ENCODE measurements at places on chromosomes 1 and 21.

- no peak for DNase-seq
These were observed 119.5 kb downstream of the NTMT2 start for GRCh38 chr1:170265234-170265633.

DNA sequence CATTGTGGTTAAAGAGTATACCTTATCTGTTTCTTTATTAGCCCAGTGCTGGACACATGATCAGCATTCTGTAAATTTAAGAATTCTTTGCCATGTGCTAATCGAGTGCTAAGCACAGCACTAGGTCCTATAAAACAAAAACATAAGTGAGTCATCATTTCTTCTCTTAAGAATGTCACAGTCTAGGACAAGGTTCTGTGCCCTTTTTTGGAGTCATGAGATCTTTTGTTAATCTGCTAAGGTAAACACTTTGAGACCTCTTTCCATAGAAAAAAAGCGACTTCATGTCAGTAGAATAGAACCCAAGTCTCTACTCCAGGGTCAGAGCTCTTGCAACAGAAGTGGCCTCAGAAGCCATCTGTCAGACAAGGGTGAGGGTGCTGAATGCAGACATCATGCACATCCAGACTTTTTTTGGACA is 70.0 kb upstream of the NFIA start:
- DNase-seq = no peak

DNA sequence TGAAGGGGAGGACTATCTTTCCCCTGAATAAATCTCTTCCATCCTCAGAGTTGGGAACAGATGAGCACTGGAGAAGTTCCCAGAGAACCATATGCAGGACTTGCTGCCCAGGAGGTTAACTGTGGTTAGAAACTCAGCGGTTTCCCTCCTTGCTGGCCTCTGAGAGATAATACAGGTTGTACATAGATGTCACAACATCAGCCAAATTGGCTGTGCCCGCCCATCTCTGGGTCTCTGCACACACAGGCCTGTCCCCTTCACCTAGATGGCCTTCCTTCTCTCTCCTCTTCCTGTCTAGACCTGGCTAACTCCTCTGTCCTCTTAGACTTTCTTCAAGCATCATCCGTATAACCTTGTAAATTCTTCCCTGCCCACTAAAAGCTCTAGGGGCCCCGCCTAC is 5.7 kb downstream of the RGS5 start:
- DNase-seq = no peak

DNA sequence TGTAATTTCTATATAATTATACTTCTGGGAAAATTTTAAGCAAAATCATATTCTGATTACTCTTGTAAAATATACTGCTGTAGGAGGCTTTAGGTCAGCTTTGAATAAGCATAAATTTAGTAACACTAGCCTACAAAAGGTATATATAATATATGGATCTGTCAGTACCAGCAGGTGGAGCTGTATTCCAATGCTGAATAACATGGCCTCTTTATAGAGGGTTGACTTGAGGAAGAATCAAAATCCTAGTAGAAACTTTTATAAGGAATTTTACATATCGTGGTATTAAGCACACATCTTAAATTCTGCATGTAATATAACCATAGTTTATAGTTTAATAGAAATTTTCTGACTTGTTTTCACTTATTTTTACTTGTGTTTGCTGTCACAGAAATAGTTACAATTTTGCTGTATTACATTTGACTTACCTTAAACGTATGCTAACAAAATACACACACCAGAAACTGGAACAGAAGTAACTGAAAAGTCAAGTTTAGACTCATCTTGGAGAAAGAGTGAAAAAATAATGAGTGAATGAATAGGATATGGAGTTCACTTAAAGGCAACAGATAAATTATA is 79.3 kb downstream of the HMCN1 start:
- DNase-seq = peak; percentile 70

GRCh38 chr1:245166471-245166885 is 11.7 kb downstream of the KIF26B start:
- DNase-seq = no peak

DNA sequence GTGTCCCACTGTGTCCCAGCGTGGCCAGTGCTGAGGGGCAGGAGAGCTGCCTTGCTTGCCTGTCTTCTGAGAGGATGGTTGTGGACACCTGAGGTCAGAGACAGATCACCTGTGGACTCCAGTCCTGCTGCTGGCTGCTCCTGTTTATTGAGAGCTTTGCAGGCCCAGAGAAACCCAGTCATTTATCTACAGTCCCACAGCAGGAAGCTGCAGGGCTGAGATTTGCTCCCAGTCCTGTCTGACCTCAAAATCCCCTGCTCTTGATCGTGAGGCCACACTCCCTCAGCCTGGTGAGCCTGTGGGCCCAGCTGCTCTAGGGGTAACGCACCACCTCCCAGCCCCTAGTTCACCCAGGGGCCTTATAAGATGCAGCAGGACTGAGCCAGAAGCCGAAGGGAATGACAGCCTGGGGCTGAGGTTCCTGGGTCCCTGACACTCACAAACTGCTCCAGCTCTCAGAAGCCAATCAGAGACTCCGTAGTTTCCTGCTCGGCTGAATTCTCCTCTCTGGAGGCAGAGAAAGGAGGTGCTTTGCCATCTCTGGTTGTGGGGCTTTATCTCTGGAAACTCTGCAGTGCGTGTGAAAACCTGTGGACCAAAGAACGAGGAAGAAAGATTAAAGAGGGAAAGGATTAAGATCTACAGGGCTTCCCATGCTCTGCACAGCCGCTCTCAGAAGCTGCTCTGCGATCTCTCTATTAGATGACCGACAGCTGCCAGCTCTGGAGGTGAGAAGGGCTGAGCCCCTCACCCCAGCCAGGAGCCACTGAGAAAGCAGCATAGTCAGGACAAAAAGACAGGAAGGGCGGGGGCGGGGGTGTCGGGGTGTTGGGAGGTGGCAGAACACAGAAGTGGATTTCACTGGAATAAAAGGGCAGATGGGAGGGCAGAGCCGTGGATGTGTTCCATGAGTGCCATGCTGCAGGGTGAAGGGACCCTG is 39.1 kb downstream of the UBIAD1 start:
- DNase-seq = no peak

DNA sequence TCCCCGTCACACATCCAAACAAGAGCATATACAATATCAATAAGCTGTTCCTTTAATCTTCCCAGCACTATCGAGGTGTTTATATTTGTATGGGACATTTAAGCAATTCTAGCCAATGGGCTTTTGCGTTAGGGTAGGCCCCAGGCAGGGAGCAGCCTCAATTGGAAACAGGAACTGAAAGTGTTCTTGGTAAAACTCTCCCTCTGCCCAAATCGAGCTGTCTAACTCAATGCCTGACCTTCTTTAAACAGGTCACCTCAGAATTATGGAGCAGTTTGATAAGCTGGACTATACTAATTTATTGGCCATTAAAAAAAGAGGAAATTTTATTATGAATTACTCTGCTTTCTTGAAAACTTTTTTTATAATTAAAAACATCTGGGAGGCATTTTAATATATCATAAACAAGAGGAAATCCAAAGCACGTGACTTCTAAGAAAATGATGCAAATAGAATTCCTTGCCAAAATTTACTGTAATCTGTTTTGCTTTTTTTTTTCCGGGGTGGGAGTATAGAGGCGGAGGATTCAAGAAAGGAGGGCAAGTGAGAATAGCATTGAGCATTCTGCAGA is 498.1 kb downstream of the LMO4 start:
- DNase-seq = no peak

- DNase-seq = no peak
These were observed 66.7 kb downstream of the HTR6 start for GRCh38 chr1:19731311-19731821.

DNA sequence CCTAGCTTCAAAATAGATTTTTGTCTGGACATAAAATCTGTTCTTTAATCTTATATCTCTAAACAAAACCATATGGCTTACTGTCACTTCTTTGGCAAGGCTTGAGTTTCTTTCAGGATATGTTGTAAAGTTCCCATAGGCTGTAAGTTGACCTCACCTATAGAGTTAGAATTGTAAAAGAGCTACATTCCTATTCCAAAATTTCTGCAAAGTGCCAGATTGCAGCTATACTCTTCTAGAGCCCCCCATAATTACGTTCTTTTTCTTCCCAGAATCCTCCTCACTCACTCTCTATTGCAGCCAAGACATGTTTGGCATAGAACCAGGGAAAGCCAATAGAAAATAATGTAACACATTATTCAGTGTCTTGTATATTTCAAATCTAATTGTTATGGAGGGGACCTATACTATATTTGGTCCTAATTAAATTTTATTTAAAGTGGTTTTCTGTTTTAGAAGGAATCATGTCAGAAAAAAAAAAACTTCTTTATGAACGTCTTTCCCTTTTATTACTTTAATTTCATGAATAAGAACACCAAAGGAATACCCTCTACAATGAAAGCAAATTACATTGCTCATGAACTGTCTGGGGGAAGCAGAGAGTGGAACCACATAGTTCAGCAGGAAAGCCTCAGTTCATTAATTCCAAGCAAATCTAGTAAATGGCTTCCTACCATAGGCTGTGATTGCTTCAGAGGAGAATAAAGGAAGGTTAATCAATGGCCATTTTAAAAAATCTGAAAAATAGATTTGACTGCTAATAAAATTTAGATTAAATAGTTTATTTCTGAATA is 22.3 kb downstream of the CTTNBP2NL start:
- no peak for DNase-seq

GRCh38 chr1:182331387-182331786 is 60.2 kb downstream of the GLUL start:
- DNase-seq = no peak

DNA sequence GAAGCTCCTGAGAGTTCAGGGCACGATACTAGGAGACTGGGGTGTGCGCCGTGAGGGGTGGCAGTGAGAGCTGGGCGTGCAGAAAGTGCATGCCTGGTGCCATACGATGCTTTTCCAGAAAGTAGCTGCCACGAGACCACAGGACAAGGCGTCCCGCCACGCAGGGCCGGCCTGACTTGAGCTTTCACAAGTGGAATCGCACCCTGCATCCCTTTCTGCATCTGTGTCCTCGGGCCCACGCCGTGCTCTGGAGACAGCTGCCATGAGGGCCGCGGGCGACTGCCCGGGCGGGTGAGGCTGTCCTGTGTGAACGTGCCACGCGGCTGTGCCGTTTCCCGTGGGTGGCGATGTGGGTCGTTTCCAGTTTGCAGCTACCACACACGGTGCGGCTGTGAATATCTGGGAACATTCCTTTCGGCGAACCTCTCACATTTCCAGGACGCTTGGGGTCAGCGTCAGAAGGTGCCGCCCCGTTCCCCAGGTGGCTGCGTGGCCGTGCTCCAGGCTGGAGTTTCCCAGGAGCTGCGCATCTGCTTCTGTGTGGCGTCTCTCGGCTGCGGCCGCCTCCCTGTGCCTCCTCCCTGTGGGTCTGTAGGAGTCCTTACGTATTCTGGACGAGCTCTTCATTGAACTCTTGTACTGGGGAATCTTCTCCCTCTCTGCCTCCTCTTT is 1.0 kb upstream of the PERM1 start:
- DNase-seq = no peak

DNA sequence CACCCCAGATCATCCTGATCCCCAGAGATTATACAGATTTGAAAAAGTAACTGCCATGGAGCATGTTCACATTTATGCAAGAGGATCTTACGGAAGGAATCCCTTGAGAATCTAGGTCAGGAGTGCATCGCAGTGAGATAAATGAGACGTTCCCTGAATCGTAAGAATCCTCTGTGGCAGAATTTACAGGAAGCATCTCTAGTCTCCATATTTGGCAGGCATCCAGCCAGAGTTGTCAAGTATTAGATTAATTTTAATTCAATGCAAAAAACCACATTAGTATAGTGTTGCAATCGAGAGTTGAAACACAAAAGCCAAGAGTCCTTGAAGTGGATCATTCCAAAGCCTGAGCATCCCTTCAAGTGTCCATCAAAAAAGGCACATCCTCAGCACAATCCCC is 100.8 kb downstream of the RRAGC start:
- DNase-seq = peak; percentile 56

DNA sequence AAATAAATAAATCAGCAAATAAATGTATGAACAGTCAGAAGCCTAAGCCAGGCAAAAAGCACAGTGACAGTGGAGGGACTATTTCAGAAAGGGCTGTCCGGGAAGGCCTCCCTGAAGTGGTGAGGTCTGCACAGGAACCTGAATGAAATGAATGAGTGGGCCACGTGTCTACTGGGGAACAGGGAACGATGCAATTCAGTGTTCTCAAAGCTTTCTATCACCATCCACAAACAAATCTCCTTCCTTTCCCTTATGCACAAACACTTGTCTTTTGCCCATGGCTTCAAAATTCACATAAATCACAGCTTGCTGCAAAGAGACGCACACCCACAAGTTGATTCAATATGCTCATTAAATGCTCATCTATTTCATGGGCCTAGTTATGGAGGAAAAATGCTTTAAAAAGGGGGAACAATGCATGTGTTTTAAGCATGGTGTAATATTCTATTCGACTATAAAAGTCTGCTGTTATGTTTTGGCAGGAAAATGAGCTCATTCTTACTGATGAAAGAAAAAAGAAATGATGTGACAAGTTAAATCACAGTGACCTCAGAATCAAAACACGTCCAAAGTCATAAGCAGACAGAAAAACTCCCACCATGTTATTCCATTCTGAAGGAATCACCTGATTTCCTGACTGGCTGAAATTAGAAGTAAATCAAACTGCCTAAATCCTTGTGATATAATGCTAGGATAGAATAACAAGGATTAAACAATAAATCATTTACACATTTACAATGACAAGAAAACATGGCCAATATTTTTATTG is 21.6 kb downstream of the URB1 start:
- no peak for DNase-seq

DNA sequence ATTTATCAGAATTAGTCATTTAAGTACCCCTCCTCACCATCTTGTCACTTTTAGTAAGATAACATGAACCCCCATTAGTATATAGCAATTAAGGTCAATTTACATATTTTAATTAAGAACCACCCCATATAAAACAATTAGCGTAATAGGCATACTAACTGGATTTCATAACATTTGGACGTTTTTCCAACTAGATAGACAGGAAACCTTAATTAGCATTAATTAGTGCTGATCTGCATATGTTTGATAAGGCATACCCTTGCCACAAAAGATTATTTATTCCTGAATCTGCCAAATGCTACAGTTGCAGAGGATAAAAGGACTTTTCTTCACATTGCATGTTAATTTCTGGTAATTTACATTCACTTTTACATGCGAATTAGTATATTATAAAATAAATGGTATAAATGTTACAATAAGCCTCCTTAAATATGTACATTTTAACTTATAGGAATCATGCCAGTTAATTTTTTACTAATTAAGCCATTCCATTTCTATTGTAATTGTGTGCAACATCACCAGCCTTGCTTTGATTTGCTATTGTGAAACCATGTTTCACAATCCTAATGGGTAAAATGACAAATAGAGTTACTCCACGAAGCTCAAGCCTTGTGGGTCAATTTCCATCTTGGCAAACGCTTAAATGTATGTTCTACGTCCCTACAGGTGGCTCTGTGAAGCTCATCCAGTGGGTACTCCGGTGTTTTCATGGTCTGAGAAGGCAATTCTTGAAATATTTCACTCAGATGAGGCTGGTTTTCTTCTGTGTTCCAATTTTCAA is 469.6 kb downstream of the DPYD start:
- no peak for DNase-seq

DNA sequence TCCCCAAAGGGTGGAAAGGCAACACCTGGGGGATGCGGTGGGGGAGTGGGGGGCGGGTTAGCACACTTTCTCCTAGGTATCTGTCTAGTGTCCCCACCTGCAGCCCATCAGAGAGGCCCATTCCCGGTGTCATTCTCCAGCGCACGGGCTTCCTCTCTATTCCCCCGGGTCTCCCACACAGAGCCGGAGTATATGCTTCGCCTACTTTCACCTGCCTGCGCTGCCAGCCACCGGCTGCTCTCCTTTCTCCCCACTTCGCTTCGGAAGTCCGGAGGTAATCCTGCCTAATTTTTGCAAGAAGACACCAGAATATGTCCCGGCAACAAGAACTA is 852 bp downstream of the RGS7 start:
- peak; percentile 38 for DNase-seq

Data from NCI-H1105 treated with DMSO at 0.1 percent for 48 hours (cell line).